Posterior vena cava (tissue), 2 donors: ENCODE measurements at places on chromosomes 6 and 20. TPM values are rescaled to one million over a fixed set of nuclear protein-coding genes. Genes with fewer than 3 reads are reported as not detected.

DNA sequence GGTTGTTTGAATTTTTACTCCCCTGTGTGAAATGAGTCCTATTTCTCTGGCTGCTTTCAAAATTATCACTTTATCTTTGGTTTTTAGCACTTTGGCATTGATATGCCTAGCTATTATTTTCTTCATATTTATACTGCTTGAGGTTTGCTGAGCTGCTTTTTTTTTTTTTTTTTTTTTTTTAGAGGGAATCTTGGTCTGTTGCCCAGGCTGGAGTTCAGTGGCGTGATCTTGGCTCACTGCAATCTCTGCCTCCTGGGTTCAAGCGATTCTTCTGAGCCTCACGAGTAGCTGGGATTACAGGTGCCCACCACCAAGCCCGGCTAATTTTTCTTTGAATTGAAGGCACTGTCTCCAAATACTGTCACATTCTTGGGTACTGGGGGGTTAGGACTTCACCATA is 40.6 kb downstream of the STXBP5 start:
- DNase-seq: no peak

GRCh38 chr6:22036275-22036674 is 260.6 kb downstream of the PRL start:
- no peak for DNase-seq

GRCh38 chr20:46230106-46230491 is 78.2 kb downstream of the CDH22 start:
- no peak for DNase-seq

GRCh38 chr6:95879856-95880255 is 135.9 kb upstream of the FUT9 start:
- DNase-seq: no peak

- DNase-seq: no peak
These were observed 916 bp upstream of the PPP1R11 start for GRCh38 chr6:30066082-30066481.

Gene JPH2
- 121 TPM for total RNA-seq

DNA sequence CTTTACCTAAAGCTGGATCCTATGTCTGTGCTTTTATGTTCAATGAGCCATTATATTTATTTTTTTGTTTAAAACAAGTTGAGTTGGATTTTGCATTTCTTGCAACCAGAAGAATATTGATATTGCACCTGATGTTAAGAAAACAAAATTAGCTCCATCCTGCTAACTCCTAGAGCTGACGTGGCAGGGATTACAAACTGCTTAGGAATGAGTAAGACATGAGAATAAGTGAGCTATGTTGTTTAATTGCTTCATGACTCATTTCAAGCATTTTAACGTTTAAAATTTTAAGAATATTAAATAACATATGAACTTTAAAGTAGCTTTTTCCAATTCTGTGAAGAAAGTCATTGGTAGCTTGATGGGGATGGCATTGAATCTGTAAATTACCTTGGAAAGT is 663.5 kb downstream of the EPM2A start:
- DNase-seq: no peak

Gene RHAG
- not detected for total RNA-seq

DNA sequence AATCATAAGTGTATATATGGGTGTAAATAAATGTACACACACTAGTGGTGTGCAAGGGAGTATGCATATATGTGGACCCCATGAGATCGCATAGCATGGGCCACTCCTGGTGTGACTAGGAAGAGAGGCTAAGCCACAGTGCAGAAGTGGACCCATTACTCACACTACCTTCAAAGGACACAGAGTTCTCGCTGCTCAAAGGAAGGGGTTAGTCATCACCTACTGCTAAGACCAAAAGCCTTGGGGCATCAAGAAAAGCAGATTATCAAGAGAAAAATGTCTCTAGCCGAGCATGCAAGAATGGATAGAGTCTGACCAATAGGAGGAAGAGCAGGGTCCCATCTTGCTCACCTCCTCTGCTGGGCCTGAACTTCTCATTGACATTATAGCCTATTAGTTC is 195.5 kb downstream of the MAFB start:
- DNase-seq: no peak

DNA sequence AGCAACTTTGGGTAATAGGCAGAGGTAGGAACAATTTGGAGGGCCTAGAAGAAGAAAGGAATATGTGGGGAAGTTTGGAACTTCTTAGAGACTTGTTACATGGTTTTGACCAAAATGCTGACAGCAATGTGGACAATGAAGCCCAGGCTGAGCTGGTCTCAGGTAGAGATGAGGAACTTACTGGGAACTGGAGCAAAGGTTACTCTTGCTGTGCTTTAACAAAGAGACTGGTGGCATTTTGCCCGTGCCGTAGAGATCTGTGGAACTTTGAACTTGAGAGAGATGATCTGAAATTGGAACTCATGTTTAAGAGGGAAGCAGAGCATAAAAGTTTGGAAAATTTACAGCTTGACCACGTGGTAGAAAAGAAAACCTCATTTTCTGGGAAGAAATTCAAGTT is 28.3 kb upstream of the TMEM200A start:
- no peak for DNase-seq

DNA sequence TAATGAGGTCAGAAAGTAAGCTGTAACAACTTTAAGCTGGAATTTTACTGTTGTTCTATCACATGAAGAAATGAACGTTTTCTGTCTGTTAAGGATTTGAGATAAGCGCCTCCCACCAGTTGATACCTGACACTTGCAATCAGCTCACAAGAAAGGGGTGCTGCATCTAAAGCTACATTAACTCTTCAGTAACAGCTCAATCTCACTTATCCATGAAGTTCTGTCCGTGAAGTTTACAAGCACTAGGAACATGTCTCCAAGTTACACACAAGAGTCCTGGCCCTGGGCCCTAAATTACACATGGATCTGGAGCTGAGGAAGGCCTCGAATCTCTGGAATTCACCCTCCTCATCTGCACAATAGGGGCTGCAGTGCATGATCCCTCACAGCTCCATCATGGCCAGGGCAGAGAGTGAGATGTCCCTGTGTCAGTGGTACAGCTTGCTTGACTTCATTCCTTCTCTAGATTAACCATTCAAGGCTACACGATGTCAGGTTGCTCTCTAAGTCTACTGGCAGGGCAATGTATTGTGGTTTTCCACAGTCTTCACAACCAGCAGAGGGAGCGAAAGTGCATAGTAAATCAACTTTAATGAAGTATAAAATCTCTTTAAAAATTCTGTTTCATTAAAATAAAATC is 182.4 kb upstream of the MCHR2 start:
- no peak for DNase-seq

Gene RFX6
- not detected for total RNA-seq

GRCh38 chr20:63708301-63709148 is 686 bp downstream of the ZGPAT start:
- DNase-seq: peak; percentile 81

Gene SRPK1
- 30.7 TPM for total RNA-seq

DNA sequence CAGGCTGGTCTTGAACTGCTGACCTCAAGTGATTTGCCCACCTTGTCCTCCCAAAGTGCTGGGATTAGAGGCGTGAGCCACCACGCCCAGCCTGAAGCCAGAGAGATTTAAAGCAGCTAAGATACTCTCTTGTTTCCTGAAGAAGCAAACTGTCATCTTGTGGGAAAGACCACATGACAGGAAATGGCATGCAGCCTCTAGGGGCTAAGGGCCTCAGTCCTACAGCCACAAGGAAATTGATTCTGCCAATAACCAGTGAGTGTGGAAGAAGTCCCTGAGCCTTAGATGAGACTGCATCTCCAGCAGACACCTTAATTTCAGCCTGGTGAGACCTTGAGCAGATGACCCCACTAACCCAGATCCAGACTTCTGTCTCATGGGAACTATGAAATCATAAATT is 40.9 kb downstream of the KIZ start:
- DNase-seq: no peak

DNA sequence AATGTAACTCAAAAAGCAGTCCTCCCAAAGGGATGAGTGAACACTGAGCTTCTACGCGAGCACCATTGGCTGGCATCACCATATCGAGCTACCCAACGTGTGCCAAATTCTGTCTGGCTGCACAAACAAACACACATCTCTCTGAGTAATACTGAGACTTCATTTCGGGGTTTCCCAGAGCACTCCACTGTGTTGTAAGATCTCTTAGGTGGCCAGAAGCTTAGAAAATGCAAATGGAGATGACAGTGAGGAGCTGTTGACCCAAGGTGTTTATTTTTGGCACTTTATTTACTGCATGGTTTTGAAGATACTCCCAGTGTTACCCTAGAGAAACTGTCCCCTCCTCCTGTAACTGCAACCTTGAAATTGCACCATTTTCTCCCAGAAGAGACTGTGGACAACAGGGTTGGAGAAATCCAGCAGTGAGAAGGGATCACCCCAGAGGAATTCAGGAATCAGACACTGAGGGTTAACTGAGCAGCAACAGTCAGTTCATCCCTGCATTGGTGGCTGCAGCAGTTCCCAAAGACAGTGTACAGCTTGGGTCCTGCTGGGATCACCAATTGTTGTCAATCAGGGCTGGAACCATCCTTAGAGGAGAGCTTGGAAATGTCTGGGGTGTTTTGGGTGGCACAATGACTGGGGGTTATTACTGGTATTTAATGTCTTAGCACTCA is 1.0 kb upstream of the RIPOR2 start:
- DNase-seq: no peak

Gene ENPP3
- total RNA-seq: 0.56 TPM

GRCh38 chr20:57654363-57654997 is 34.3 kb upstream of the ZBP1 start:
- peak; percentile 70 for DNase-seq

- DNase-seq: no peak
These were observed 10.2 kb upstream of the HIVEP1 start for GRCh38 chr6:12001706-12002435.

GRCh38 chr6:26270486-26270861 is 94.5 kb upstream of the BTN3A2 start:
- no peak for DNase-seq

DNA sequence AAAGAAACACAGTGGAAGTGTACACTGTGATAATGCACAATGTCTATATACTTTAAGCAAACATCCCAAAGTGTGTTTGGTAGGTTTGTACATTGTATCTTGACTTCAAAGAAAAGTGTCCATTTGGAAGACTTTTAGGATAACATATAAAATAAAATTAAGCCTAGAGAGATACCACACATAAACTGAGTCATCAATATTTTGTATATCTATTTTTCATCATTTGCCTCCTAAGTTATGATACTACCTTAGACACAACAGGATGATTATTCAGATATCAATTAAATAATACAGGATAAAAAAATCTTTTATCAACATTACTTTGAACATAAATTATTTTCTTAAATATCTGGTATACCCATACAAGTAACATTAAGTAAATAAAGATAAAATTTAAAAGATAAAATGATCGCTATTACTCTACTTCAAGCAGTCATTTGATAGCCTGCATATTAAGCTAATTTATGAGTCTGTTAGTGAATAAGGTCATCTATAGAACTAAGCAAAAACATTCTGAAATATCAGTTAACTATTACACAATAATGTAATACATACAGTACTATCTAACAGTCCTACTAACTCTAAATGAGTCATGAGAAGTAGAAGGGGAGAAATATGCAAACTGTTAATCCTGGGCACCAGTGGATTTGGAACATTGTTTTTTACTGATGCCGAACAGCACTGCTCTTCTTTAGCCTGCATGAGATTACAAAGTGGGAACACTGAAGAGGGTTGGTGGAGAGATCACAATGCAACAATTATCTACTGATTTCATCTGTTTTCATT is 158.4 kb upstream of the SIM1 start:
- no peak for DNase-seq
